ENCODE measurements at places on chromosomes 5 and 9.

DNA sequence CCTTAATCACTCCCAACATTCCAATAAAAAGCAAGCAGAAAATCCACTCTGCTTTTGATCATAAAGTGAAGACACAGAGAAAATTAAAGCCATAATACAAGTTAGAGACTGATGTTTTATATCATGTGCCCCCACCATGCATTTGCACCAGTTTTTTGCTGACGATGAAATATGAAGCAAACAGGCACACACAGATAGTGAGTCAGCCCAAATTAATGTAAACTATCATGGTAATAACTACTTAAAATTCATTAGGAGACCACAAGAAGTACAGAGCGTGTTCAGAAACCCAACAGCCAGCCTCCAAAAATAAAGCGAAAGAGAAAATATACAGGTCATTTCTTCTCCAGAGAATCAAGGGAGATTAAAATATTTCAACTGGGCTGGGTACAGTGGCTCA lies 46.4 kb upstream of the KDM4C start:
- no peak for DNase-seq

- no peak for DNase-seq
These were observed 12.7 kb downstream of the KCTD16 start for GRCh38 chr5:144183254-144183889.

- DNase-seq, result no peak
These were observed 180.1 kb downstream of the TTLL11 start for GRCh38 chr9:121912812-121913627.

DNA sequence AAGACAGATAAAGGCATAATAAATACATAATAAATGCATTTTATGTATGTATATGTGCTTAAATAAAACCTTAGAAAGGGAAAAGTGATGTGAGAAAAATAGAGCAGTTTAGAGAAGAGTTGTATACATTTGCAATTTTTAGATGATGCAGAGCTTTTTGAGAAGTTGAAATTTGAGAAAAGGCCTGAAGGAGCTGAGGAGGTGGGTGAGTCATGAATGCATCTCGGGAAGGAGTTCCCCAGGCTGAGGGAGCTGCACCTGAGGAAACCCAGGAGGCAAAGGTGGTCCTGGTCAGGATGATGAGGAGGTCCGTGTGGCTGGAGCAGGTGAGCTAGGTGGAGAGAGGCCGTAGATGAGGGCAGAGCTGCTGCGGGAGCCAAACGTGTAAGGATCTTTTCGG lies 17.4 kb upstream of the CD180 start:
- DNase-seq, result no peak

DNA sequence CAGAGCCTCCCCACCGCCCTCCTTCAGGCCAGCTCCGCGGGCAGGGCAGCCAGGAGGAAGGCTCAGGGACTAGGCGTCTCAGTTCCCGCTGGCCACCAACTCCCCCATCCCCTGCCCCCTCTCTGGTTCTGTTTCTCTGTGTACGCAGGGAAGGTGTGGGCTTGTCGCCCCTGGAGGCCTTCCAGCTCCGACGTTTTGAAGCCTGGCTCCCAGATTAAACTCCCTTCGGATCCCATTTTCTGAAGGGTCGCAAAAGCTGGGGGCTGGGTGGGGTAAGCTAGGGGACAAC lies 346 bp downstream of the ATOX1 start:
- no peak for DNase-seq
